Karpas-422 (cell line): ENCODE measurements at places on chromosomes 3 and 15.

DNA sequence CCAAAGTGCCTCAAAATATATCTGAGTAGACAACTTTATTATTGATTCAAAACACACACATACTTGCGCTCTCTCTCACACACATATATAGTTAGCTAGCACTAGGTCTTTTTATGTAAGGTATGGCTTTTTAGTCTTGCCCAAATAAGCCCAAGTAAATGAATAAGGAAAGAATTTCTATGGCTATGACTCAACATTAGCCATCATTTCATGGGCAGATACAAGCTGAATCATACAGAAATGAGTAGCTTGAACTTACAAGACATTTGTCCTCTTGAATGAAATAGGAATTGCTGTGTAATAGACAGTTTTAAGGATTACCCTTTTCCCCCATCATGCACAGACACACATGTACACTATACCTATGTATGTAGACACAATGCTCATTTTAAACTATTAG lies 4.9 kb downstream of the CADPS start:
- no peak for DNase-seq

DNA sequence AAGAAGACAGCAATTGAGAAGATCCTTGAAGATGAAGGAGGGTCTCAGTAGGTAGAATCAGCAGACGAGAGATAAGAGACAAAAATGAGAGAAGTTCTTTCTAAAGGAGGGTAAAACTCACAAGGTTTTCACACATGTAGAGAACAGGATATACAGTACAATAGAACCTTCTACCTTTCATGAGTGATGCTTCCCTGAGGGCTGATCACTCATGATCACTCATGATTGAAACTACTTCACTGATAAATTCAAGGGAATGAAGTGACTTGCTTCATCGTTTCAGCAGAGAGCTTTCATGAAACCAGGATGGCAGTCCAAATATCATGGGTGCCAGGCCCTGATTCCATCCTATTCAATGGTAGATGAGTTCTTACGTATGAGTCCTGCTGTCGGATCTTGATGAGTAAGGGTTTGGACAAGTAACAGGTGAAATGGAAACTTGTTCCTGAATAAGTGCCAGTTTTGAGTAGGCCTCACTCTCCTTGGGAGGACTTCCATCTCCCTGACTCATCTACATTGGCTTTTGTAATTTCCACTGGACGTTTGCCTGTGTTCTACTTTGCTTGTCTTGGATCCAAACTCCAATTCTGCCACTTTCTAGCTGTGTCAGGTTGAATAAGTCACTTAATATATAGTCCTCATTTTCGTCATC lies 9.6 kb upstream of the CLDN16 start:
- no peak for DNase-seq

DNA sequence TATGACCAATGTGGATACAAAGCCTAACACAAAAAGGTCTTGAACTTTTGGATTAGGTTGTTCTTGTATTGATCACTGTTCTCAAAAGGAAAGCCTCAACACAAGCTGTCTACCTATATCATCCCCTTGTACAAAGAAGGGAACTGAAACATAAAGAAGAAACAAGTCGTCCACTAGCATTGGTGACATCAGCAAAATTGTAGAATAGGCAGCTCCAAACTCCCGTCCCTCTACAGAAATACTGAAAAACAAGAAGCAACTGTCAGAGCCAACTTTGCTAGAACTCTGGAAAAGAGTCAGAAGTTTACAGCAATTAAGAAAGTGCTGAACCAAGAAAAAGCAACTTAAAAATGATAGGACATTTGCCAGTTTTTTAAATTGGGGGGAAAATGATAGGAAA lies 7.5 kb upstream of the NR1I2 start:
- no peak for DNase-seq

DNA sequence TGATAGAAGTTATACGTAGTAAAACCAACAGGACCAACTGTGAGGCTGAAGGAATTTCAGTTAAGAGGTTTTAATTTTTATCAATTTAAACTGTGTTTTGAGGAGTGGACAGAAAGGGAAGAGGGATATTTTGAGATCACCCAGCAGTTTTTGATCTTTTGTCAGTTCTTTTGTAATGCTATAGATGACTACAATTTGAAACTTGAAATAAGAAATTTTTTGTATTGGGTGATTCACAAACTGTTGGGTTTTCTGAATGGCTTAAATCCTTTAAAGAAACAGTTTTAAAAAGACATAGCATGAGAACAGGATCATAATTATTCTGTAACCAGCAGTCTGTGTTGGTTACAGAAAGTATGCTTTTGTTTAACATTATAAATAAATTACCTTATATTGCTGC lies 67.4 kb downstream of the TCF12 start:
- DNase-seq = no peak

- peak; percentile 68 for DNase-seq
Measured at GRCh38 chr3:31960793-31961431, 20.1 kb downstream of the OSBPL10 start.

DNA sequence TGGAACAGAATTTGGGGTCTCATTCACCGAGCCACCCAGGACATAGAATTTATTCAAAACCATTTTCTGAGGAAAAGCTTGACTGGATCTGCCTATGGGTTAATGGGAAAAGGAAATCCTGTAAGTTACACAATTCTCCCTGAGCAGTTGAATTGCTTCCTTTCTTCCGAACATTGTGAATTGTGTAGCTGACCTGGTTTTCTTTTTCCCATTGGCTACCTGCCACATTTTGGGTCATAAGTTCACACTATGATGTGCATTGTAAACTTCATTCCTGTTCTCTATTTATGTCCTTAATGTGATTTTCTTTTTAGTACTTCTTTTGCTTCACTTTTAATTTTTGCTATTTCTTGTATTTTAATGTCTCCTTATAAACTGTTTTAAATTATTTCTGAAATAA lies 386.0 kb upstream of the LRRC3B start:
- no peak for DNase-seq

GRCh38 chr15:88256279-88257230 lies at the start of gene NTRK3:
Gene NTRK3, minus strand, starts transcription at chr15:88256739. Its CDS starts 586 bp downstream, at chr15:88256153.
- DNase-seq = no peak

- DNase-seq = no peak
Measured at GRCh38 chr3:194161131-194162045, 25.4 kb downstream of the HES1 start.

GRCh38 chr3:148816427-148816826 lies 11.2 kb upstream of the CPB1 start:
- DNase-seq = peak; percentile 15

DNA sequence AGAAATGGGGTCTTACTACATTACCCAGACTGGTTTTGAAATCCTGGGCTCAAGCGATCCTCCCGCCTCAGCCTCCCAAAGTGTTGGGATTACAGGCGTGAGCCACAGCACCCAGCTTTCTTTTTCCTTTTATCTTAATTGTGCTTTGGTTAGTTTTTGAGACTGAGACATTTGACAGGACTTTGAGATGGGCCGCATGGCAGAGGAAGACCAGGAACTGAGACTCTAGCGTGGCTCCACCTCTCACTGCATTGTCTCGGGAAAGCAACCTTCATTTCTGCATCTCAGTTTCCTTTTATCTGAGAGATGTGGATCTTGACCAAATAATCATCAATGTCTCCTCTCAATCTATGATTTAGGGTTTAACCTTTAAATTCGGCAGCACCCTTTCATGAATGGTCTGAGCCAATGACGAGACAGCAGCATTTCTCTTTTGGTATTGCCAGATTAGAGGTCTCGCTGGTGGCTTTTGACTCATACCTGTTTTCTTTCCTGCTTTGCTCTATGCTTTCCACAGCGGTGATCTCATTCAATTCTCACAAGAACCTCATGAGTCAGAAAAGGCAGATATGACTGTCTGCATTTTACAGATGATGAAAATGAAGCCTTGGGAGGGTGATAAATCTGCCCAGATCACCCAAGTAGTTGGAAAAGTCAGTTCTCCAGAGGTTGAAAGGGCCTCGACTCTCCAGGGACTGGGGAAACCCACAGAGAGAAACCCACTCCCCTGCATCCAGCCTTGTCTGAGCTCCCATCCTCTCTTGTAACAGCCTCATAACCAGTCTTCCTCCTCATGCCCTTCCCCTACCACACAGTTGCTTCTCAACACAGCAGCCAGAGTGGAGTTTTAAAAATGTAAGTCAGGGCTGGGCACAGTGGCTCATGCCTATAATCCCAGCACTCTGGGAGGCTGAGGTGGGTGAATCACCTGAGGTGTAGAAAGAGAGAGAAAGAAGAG lies 84.8 kb upstream of the FOXB1 start:
- DNase-seq = no peak

DNA sequence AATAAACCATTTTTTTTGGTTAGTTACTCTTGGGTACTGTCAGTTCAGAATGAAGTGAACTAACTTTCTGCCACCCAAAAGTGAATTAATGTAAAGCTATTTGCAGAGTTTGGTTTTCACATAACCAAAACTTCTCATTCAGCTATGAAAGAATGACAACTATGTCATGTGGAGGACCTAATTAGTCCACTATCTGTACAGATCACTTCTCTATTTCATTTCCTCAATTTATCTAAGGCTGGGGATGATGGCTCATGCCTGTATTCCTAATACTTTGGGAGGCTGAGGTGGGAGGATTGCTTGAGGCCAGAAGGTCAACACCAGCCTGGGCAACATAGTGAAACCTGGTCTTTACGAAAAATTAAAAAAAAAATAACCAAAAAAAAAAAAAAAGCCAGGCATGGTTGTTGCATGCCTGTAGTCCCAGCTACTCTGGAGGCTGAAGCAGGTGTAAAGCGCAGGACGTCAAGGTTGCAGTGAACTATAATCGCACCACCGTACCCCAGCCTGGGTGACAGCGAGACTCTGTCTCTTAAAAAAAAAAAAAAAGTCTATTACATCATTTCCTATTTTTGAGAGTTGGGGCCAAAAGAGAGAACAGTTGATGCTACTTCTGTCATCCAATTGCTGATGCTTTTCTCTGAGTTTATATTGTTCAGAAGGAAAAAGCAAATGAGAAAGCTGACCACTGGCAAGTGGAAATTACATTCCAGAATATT lies 8.7 kb downstream of the HYPK start:
- DNase-seq = peak; percentile 91

GRCh38 chr3:106065831-106066230 lies 197.0 kb upstream of the CBLB start:
- no peak for DNase-seq

DNA sequence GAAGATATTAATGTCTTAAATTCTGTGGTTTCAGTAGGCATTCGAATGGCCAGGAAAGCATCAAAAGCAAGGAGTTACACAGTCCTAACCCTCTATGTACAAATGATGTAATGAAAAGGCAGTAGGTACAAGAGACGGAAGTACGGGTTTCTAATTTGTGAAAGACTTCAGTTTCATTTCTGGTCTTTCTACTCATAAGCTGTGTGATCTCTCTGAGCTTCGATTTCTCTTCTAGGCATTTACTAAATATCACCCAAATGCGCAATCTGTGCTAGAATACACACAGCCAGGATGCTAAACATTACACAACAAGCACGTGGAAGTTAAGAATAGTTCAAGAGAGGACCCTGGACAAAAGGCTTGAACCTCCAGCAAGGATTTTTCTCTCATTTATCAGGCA lies 17.9 kb upstream of the STIMATE start:
- no peak for DNase-seq

GRCh38 chr3:73812054-73812453 lies 187.3 kb upstream of the PDZRN3 start:
- DNase-seq = no peak
